ENCODE measurements at places on chromosomes 4 and X. TPM values are rescaled to one million over a fixed set of nuclear protein-coding genes. Genes with fewer than 3 reads are reported as not detected.

GRCh38 chr4:3145234-3145924 lies 70.9 kb downstream of the HTT start:
- no peak for DNase-seq

DNA sequence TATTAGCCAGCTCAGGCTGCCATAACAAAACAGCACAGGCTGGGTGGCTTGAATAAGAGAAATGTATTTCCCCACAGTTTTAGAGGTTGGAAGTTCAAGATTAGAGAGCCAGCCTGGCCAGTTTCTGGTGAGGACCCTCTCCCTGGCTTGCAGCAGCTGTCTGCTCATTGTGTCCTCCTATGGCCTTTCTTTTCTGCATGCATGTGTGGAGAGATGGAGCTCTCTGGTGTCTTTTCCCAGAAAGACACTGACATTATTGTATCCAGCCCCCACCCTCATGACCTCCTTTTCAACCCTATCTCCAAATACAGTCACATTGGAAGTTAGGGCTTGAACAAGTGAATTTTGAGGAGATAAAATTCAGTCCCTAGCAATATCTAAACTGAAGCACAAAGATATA lies 263.8 kb upstream of the PABPC4L start:
- no peak for DNase-seq

DNA sequence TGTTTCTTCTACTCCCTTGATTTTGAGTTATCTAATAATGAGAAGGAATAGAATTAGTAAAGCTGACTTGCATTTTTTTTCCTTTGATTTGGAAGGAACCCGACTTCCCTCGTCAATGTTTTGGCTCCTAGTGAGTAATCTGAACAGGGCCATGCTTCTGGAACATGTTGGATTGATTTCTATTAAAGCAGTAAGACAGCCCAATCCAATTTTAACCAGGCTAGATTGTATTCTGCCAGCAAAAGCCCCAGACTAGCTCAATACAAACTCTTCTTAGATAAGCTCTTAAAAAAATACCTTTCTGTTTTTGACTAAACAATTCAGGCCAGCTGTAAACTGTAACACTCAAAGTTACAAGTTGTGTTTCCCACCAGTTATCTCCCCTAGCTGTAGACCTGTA lies 126.2 kb downstream of the IRS4 start:
- no peak for DNase-seq

GRCh38 chr4:35556387-35556786 lies 687.9 kb downstream of the ARAP2 start:
- DNase-seq: no peak

GRCh38 chr4:2419814-2420213 lies 1.1 kb downstream of the CFAP99 start:
- DNase-seq: no peak

DNA sequence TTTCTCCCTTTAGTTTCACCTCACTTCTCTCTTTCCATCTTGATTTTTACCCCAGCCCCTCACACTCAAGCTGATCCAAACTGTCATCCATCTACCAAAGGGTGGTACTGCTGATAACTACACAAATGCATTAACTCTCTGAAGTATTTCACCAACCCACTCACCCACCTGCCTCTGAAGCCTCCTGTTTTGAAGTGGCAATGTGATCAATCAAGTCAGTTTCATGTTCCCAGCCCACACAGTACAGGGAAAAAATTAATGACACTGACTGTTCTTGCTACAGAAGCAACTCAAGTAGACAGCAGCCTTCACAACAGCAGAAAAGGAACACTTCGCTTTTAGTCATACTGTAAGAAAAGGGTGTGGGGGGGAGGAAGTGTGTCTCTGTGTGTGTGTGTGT lies 183.0 kb upstream of the NOCT start:
- DNase-seq: no peak

GRCh38 chrX:1264556-1264955 lies 4.1 kb upstream of the CSF2RA start:
- DNase-seq: peak; percentile 58

DNA sequence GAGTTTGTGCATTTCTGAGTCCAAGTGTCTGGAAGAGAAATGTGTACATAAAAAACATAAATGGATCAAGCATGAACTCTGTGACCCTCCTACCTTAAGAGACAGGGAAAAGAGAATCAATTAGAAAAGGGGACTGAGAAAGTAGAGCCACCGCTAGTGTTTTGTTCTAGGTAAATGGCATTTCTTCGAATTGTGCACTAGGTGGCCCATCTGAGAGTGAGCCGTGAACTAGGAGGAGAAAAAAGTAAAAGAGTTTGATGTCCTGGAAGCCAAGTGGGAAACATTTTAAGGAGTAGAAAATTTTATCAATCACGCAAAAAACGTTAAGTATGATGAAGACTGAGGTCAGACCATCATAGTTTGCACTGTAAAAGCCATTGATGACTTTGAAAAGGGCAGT lies 55.1 kb downstream of the NAF1 start:
- DNase-seq: peak; percentile 4

DNA sequence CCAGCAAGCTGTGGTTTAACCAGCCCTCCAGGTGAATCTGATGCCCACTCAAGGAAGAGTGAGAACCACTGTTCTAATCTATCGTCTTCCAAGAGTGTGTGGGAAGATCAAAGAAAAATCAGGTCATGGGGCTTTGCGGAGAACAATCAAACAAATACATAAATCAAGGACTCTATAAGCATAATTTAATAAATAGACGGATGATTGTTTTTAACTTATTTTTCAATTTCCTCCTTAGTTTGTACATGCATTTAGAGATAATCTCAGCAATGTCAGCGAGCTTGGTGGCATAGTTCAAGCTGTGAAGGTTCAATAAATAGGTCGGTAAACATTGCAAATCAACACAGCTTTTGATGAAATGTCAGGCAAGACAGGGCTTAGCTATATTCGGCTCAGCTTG lies 84.9 kb downstream of the DMD start:
- DNase-seq: no peak

GRCh38 chr4:93746031-93746430 lies 82.5 kb upstream of the ATOH1 start:
- no peak for DNase-seq

GRCh38 chr4:146329050-146329716 lies 114.8 kb downstream of the REELD1 start:
- DNase-seq: no peak

DNA sequence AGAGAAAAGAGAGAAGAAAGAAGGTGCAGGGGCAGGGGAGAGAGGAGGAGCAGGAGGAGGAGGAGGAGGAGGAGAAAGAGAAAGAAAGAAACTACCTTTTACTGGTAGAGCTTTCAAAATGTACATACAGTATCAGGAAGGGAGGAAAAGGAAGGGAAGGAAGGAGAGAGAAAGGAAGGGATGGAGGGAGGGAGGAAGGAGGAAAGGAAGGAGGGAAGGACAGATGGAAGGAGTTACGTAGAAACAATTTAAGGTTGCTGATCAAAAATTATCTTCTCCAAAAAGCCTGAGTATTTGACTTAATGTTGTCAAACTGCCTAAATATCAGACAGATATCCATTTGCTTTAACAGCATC lies 13.4 kb downstream of the TBC1D9 start:
- DNase-seq: no peak

- DNase-seq: no peak
Measured at GRCh38 chrX:104935581-104935980, 284.9 kb downstream of the TEX13A start.

GRCh38 chrX:9539605-9540387 lies 74.9 kb downstream of the TBL1X start:
- no peak for DNase-seq

DNA sequence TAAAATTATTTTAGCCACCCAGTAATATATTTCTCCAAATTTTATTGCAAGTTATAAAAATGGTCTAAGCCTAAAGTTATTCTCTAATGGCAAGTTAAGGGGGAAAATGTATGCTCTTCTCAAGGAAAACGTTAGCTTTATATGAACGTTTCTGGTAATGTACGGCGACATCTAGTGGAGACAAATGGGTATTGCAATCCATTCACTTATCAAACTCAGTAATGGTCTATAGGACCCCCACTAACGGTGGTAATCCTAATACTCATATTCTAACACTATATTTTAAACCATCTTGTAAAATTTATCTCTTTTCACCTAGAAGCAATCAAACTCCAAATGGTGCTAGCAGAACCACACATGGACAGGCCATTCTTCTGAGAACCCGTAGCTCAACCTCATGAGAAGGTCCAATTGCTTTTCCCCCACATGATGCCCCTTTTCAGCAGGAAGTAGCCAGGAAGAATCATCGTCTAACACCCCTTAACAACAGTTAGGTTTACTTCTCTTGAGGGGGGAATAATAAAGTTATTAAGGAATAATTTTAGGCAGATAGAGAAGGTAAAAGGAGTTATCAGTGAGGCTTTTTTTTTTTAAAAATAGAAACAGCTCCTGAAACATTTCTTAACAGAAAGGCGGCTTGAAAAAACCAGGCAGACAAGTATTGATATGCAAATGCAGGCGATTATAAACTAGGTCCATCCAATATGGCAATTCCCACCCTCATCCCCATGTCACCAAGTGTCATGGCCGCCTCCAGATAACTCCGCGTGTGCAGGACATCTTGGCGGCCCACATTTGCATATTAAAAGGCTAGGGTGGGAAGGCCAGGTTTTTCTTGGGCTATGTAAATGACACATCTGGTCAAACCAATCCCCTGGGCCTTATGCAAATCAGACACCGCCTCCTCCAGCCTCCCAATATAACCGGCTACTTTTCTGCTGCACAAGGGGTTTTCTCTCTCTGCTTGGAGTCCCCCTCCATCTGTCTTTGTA lies 35.0 kb downstream of the NUDT11 start:
- DNase-seq: peak; percentile 53

DNA sequence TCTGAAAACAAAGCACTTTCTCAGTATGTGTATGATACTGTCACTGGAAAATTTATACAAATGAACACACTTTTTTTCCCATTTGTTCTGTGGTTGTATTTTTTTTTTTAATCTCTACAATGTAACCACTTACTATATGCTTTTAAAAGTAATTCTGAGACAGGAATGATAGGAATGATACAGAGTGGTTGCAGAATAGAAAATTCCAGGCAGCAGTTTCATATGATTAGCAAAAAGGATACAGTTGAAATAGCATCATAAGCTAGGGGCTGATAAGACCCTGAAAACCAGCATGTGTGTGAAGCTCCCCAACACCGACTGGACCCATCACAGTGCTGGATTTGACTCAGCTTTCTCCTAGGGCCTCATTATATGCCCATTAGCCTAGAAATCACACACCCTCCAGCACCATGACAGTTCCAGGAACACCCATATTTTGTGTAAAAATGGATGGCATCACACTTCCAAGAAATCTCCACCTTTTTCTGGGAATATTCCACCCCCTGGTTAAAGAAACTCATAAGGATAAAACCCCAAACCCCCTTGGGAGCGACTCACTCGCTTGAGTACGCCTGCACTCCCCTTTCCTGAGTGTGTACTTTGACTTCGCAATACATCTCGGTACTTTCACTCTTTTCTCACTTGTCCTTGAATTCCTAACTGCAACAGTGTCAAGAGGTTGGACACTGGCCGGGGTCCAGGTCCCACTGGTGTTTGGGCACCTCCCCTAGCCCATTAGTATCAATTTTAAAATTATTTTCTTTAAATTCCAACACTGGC lies 77.4 kb upstream of the AGA start:
- DNase-seq: no peak

- peak; percentile 53 for DNase-seq
Measured at GRCh38 chr4:48943387-48943786, 36.8 kb upstream of the OCIAD2 start.

GRCh38 chrX:155874571-155875244 lies 6.4 kb upstream of the VAMP7 start:
- DNase-seq: no peak

GRCh38 chrX:47370278-47370677 lies at the start of gene ZNF157:
ZNF157 (plus strand) TSS chrX:47370578; CDS start chrX:47370669, 91 bp downstream.
- no peak for DNase-seq

DNA sequence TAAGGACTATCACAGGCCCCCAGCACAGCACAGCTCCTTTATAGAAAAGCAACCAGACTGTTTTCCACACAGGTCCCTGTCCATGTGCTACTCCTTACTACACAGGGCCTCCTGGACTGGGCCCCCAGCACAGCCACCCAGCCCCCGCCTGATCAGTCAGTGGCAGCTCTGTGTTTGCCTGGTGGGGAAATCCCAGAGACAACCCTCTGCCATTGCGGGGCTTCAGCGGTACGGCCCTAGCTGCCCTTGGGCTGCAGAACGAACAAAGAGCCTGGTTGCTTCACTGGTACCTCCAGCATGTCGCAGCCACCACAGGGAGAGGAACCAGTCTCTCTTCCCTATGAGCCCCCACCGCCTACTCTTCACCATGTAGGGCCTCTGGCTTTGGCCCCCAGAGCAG lies 30.7 kb downstream of the CBR4 start:
- no peak for DNase-seq

SSX2B gene
- polyA plus RNA-seq: not detected

ADH1C gene
- not detected for polyA plus RNA-seq

TLR1 gene
- 1.2 TPM for polyA plus RNA-seq

DUSP9 gene
- 1.3 TPM for polyA plus RNA-seq

HSFX1 gene
- polyA plus RNA-seq: 0.45 TPM

XPNPEP2 gene
- not detected for polyA plus RNA-seq

GC gene
- not detected for polyA plus RNA-seq

DCAF8L2 gene
- polyA plus RNA-seq: not detected

PABPC4L gene
- polyA plus RNA-seq: 0.35 TPM

KCNE5 gene
- polyA plus RNA-seq: 0.08 TPM

WNK3 gene
- polyA plus RNA-seq: 0.03 TPM

SMIM31 gene
- polyA plus RNA-seq: 0.04 TPM
